ENCODE measurements at places on chromosomes 16 and 17.

- no peak for DNase-seq
Measured at GRCh38 chr17:41639492-41640473, 15.4 kb upstream of the KRT17 start.

DNA sequence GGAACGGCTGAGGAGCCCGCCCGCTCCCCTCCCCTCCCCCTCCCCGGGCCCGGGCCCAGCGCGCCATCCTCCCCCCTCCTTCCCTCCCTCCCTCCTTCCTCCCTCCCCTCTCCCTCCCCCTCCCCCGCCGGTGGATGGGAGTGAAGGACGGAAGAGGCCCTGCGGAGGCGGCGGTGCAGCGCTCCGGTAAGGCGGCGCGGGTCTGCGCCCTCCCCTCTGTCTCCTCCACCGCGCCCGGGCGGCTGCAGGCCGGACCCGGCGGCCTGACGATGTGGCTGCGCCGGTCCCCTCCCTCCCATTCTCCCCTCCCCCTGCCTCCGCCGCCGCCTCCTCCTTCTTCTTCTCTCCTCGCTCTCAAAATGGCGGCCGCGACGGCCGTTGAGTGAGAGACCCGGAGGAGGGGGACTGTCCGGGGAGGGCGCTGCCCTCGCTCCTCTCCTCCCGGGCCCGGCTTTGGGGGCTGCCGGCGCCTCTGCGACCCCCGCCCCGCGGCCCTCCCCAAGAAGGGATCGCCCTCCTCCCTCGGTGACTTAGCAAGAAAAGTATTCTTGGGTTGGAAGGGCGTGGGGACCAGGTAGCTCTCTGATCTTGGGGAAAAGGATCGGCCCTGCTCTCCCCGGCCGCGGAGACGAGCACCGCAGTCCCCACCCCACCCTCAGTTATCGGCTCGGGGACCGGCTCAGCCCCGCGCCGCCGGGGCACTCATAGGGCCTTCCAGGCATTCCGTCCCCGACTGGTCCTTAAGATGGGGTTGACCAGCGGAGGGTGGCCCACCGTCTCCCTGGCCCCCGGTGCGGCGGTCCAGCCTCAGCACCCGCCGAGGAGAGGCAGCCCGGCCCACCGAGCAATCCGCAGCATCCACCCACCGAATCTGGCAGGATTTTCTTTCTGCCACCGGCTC is 617 bp downstream of the PAFAH1B1 start:
- DNase-seq, result peak; percentile 37

DNA sequence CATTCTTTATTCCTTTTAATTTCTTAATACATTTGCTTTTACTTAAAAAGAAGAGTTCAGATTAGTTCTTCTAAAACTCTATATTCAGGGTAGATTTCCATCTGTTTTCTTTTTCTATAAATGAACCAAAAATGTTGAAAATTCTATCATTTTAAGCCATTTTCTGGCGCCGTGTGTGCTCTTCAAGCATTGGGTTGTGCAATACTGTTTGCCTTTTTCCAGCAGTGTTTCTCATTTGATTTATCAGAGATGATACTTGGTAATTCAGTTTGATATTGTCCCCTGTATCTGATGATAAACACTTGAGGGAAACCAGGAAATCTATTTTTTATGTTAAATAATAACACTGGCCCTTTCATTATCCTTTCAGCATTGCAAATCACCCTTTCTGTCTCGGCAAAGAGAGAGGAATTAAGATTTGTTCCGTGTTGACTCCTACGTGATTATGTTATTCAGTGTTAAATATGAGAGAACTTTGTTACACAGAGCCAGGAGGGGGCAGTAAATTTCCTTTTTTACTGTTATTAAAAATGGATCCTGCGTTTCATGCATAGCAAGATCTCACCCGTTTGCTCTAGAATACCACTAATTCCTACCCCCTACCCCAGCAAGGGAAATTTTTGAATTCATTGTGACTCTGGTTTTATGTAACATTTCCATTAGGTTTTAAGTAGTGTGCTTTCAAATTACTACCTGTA is 606.9 kb upstream of the RBFOX1 start:
- no peak for DNase-seq

- no peak for DNase-seq
Measured at GRCh38 chr16:78258375-78259065, 159.1 kb downstream of the WWOX start.

DNA sequence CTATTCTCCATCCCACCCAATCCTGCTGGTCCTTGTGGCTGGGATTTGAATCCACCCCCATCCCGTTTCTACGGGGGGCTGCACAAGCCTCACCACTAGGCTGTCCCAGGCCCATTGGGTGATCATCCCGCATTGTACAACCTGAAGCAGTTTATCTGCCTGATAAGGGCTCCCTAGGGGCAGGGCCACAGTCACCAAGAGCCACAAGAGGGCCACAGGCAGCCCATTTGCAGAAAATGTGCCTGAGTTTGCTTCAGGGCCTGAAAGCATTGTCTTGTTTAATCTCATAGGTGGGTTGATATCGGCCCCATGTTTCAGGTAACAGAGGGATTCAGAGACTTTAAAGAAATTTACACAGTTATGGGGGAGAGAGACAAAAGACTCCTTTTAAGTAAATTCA is 245.0 kb downstream of the CPPED1 start:
- DNase-seq, result no peak

DNA sequence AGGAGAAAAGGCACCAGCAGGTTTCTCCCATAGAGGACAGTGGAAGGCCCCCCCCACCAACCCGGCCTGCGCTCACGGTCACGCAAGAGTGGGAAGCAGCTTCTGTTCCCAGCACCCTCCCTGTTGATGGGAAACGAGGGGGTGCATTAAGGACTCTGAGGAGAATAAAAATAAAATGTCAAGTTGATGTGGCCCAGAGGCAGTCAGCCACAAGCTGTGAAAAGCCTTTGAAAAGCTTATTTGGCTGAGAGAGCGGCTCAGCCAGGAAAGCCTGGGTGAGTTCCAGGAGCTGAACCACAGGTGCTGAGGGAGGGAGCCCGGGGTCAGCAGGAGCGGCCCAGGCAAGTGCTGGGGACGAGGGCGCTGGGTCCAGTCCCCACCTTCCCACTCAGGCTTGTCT is 26.9 kb upstream of the SPATA32 start:
- DNase-seq, result no peak
